ENCODE measurements at places on chromosomes 1 and 21. TPM values are rescaled to one million over a fixed set of nuclear protein-coding genes. Genes with fewer than 3 reads are reported as not detected.

Gene S100A14
- not detected for total RNA-seq

Gene WNT2B
- total RNA-seq: 0.90 TPM

Gene SELL
- not detected for total RNA-seq

Gene CCDC28B
- 8.6 TPM for total RNA-seq

Gene SMIM1
- not detected for total RNA-seq

Gene A3GALT2
- total RNA-seq: not detected

GRCh38 chr1:229287267-229287666 is 16.4 kb downstream of the RAB4A start:
- no peak for DNase-seq

DNA sequence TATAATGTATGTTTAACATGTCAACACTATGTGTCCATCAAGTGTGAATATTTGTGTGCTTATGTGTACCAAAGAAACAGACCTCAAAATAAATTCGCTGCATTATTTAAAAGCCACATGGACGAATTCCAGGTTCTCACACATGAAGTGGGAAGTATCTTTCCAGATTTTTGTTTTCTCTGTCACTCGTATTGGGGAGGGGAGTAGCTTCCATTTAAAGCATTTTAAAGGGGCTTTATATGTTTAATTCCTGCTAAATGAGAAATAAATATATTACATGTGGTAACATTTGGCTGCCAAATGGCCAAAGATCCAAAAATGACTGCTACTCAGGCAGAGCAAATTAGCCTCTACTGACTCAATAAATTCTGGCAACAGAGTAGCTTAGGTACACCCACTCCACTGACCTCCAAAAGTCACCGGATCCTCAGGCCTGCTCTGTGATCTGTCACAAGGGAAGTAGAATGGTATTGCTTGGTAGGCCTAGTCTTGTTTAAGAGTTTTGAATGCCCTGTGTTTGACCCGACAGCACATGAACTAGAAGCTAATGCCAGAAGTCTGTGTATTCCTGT is 178.1 kb downstream of the ZP4 start:
- no peak for DNase-seq

DNA sequence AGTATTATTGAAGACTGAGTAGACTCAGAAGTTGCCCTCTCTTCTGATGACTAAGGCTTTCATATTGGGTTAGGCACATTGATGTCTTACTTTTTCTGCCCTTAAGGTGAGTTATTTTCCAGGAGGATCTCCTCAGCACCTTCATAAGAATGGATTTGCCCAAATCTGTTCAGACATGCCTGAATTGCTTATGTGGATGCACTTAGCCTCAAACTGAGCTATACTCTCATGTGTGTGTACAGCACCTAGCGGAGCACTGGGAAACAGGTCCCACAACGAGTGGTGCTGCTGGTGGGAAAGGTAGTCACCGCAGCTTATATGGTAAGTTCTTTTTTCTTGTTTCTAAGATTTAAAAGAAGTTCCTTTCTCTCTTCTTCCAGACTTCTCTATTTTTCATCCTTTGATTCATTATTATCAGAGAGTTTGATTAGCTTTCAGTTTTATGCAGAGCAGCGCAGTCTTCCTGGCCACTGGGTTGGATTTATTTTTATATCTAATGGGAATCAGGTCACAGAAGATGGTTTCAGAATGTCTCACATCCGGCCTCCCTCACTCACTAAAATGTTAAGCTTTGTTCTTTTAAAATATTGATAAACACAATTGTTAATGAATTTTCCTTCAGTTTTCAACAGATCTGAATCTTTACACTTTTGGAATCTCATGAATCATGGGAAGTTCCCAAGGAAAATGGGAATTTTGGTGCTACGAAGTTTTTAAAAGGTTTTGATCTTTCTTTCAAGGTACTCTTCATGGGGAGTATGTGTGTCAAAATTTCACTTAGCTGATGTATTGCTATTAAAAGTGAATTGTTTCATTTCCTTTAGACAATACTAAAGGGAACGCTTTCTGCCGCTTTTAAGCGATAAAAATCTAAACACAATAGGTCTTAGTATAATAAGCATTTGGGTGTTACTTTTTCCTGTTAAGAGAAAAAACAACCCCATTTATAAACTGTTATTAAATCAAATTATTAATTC is 58.5 kb downstream of the EXTL2 start:
- DNase-seq: no peak

- no peak for DNase-seq
Observed at GRCh38 chr1:169892176-169892926, 1.3 kb downstream of the SCYL3 start.

DNA sequence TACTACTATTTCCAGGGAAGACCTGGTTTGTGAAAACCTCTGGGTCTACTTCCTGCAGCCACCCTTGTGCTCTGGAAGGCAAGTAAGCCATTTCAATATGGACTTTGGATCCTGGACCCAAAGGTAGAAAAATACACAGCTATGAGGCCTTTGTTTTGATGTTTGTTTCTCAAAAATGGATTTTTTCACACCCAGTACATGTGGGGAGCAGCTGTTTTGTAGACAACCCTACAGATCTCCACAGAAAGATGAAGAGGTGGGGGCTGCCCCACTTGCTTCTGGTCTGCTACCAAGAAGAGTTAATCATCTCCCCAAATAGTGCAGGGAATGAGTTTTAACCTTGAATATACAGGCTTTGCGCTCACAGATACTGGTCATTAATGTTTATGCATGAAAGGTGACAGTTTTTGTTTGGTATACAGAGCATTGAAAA is 29.2 kb downstream of the ZNF281 start:
- no peak for DNase-seq

DNA sequence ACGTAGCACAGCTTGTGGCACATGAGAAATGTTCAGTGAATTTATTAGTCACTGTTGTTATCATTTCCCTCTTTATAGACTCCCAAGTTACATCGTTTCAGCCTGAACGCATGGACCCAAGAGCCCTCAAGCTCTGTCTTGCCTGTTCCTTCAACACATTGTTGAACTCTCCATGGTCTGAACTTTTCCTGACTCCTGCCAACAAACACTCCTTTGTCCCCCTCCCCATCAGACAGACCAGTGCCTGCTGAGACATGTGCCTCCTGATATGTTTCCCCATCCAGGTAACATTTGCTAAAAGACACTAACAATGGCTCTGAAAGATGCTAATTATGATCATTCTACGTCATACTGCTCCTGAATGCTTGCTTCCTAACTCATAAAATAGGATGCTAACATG is 108.7 kb upstream of the NFIA start:
- DNase-seq: no peak

- no peak for DNase-seq
Observed at GRCh38 chr1:248804771-248805681, 20.7 kb downstream of the SH3BP5L start.

GRCh38 chr1:55007625-55008024 is 8.9 kb downstream of the BSND start:
- DNase-seq: no peak

DNA sequence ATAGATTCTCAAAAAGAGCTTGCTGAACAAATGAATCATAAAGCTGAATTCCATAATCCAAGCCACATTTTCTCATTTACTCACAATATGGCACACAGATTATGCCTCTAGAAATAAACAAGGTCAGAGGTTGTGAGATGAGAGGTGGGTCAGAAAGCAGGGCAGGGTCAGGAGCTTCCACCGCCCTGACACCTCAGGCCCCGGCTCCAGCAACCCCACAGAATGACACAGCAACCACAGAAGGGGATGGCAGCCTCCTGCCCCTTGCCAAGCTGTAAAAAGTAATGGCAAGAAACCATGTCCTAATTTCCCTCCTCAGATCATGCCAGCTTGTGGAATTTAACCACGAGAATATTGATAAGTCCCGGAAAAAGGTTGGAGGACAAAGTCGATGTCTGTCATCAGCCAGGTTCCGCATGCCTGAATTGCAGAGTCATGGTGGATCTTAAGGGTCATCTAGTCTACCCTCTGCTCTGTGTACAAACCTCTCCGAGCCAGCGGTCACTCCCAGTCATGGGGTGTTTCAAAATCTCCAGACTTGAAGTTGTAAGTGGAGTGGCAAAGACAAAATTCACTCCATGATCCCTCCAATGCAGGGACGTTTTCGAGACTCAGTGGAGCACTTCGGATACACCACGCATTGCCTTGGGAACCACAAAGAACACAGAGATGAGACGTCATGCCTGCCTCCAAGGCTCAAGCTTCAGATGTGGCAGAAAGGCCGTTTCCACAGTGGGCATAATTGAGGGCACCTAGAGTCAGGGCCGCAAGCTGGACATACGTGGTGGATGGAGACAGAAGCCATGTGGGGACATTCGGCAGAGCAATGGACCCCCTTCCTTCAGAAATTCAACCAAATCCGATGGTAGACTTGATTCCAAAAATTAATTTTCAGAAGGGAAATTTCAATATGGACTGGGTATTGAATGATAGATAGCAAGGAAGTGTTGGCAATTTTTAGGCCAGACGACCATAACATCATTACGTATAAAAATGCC is 254.0 kb downstream of the TOMM20 start:
- no peak for DNase-seq

DNA sequence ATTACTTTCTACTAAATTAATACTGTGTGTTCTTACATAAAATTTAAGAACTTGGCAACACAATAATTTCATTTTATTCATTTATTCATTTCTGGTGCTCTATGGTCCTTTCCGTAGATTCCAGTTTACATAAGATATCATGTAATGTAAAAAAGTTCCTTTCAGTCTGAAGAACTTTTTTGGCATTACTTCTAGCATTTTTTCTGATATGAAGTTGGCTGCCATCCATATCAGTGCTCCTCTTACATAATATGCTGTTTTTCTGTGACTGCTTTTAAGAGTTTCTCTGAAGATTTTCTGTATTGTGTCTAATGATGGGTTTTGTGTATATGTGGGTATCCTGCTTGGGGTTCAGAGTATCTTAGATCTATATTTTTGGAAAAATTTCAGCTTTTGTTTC is 34.8 kb downstream of the LIN9 start:
- DNase-seq: no peak

DNA sequence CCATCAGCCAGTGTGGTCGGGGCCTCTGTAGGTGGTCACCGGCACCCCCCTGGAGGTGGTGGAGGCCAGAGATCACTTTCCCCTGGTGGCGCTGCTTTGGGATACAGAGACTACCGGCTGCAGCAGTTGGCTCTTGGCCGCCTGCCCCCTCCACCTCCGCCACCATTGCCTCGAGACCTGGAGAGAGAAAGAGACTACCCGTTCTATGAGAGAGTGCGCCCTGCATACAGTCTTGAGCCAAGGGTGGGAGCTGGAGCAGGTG is 961 bp downstream of the RBM15 start:
- no peak for DNase-seq

- no peak for DNase-seq
Observed at GRCh38 chr1:58620926-58621325, 43.9 kb upstream of the TACSTD2 start.

- no peak for DNase-seq
Observed at GRCh38 chr1:170959385-170959784, 24.1 kb downstream of the MROH9 start.

DNA sequence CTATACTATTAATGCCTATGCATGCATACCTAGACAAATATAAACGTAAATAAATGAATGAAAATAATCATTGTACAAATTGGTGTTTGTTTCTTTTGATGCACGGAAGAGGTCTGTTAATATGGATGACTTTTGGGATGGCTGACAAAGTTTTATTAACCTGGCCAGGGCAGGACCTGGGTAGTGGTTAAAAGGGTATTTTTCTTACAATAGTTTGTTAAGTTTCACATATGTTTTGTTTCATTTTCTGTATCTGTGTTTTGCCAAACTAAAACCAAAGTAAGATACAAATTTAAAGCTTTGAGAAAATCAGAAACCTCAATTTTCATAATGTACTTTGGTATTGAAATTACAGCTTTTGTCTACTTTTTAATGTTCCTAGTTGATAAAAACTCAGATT is 222.7 kb upstream of the OLFM3 start:
- DNase-seq: no peak

Measured in GM23338 (cell line).